ENCODE measurements at places on chromosomes 7 and 10.
A peak's percentile ranks its signal among the peaks of the same experiment; 100 is the strongest.

GRCh38 chr10:106804992-106805582 lies 359.4 kb downstream of the SORCS1 start:
- no peak for DNase-seq

DNA sequence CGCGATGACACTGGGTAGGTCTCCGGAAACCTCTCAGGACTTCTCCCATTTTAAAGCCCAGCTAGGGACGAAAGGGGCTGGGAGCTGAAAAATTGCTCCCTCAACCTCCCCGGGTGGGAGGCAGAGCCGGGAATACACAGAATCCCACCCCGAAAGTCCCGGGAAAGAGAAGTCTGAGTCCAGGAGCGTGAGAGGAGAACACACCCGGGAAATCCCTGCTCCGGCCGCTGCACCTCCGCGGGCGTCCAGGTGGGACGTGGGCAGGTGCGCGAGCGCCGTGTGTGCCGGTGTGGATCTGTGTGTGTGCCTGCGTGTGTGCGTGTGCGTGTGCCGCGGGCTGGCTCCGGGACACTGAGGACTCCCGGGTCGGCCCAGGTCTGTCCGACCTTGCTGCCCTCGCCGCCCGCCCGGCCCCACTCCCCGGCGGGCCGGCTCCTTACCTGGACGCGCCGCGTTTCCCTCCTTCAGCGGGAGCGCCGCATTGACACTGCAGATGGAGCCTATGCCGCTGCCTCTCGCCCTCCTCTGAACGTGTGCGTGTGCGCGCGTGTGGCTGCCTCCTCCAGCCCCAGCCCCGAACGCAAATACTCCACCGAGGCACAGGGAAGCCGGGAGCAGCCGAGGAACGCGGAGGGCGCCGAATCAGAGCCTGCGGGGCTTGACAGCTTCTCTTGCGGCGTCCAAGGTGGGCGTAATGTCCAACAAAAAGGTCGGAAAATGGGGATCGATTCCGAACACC lies at the start of gene PLXNA4:
Gene PLXNA4, minus strand, starts transcription at position 489 of the 739 bp plus-strand sequence. CDS start 67,777 bp downstream, outside the sequence.
- DNase-seq, result peak; percentile 30

GRCh38 chr10:114632869-114633715 lies 25.0 kb downstream of the ABLIM1 start:
- DNase-seq, result no peak

- DNase-seq, result no peak
Measured at GRCh38 chr7:104979167-104979841, 34.7 kb upstream of the KMT2E start.

DNA sequence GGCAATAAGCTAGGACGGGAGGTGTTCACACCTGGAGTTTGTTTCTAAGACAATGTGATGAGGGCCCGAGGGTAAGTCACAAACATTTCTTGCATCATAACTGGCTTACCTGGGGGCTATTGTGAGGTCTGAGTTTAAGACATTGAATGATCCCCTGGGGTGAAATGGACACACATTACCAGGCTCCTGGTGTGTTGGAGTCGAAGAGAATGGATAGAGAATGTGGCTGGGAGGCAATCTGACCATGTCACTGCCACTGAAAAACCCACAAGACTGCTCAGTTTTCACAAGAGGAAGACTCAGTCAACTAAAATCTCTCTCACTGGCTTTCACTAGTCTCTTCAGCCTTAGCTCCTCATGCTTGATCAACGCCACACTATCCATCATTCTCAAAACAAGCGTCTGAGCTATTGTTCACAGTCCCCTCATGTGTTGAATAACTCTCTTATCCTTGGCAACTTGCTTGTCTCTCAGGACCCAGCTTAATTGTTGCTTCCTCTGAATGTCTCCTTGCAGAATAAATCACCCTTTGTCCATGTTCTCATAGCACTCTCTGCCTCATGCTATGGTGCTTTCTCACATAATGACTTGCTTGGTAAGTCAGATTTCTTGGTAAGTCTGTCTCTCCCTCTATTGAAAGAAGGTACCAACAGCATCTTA lies at the start of gene C10orf120:
Gene C10orf120, minus strand, starts transcription at position 51 of the 660 bp plus-strand sequence. CDS start 56 bp downstream, outside the sequence.
- DNase-seq, result no peak

- DNase-seq, result peak; percentile 16
Measured at GRCh38 chr7:77657427-77658224, 38.6 kb upstream of the RSBN1L start.

- DNase-seq, result no peak
Measured at GRCh38 chr7:130878785-130879184, 144.8 kb upstream of the KLF14 start.

- DNase-seq, result no peak
Measured at GRCh38 chr7:135257-135653, 57.1 kb upstream of the FAM20C start.

- DNase-seq, result no peak
Measured at GRCh38 chr10:132992433-132993215, 50.3 kb upstream of the CFAP46 start.

DNA sequence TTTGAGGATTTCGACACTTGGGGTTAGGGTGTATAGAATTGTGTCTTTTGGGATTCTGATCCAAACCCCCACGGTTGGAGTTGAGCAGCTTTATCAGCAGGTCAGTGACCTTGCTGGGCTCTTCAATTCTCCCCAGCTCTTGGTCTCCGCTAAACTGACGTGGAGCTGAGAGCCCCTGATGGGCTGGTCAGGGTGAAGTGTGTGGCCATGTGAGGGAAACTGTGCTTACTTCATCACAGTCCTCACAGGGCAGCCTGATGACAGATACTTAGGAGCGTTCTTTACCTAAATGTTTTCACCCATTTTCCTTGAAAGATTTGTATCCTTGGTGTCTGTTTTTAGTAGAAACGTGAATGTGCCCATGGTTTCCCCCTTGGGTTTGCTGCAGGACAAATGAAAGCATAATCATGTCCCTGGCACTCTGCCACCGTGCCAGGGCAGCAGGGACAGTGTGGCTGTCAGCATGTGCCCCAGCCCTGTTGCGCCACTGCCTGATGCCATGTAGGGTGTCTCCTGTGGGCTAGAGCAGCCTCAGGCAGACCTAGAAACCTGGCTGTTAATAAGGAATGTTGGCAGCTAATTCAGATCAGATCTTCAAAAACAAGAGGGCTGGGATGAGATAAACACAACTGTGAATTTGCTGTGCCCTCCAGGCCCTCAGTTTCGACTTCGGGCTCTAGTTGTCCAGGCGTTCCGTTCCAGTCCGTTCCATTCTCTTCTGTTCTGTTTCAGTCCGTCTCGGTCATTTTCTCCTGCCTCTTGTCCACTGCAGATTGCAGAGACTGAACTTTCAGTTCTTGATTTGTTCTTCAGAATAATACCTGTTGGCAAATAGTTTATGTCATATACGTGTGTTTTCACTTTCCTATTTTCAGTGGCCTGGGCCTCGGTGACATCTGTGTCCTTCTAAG lies 96.8 kb downstream of the TRRAP start:
- no peak for DNase-seq

- no peak for DNase-seq
Measured at GRCh38 chr10:33666686-33667480, 332.4 kb upstream of the NRP1 start.

DNA sequence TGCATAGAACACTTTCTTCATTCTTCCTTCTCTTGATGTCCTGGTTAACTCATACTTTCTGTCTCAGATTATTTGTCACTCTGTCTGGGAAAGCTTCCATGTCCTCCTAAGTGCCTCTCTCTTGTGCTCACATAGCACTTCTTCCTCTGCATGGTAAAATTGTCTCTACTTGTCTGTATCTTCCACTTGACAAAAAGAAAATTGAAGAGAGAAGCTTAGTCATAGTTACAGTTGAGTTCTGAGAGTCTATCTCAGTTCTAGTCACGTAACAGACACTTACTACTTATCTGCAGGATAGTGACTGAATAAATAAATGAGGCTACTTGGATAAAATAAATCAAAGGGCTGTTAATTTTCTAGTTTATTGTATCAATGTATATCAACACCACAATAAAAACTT lies 458.1 kb downstream of the HTR7 start:
- no peak for DNase-seq

- no peak for DNase-seq
Measured at GRCh38 chr7:2837496-2837895, 6.6 kb downstream of the GNA12 start.

GRCh38 chr10:60731134-60731885 lies 47.0 kb upstream of the CDK1 start:
- peak; percentile 31 for DNase-seq

GRCh38 chr7:8060241-8060640 lies 91.6 kb downstream of the GLCCI1 start:
- DNase-seq, result no peak

- DNase-seq, result no peak
Measured at GRCh38 chr10:70348228-70348850, 34.1 kb downstream of the LRRC20 start.

- no peak for DNase-seq
Measured at GRCh38 chr10:86083206-86083605, 283.4 kb downstream of the GRID1 start.

GRCh38 chr10:76735866-76736265 lies 901.7 kb downstream of the KCNMA1 start:
- DNase-seq, result no peak

DNA sequence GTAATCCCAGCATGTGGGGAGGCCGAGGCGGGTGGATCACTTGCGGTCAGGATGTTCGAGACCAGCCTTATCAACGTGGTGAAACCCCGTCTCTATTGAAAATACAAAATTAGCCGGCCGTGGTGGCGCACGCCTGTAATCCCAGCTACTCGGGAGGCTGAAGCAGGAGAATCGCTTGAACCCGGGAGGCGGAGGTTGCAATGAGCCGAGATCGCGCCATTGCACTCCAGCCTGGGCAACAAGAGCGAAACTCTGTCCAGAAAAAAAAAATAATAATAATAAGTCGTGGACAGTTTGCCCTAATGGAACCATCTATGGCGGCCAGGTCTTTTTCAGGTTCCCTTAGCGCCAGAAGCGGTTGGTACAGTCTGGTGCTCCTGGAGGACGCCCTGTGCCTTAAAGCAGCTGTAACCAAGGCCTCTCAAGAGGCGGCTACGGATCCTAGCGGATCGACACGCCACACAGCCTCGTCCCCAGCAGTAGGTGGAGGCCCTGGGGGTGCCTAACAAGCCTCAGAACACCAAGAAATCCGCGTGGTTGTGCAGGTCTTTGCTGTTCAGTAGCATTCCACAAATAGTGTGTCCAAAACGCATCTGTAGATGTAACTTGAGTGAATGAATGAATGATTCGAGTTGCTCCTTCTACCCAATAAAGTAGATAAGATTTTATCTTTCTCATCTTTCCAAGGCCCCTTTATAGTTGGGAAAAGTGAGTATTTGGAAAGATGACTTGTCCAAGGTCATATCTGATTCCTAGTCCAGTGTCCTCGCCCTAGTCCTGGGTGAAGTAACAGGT lies 982 bp downstream of the PGAM1 start:
- no peak for DNase-seq

DNA sequence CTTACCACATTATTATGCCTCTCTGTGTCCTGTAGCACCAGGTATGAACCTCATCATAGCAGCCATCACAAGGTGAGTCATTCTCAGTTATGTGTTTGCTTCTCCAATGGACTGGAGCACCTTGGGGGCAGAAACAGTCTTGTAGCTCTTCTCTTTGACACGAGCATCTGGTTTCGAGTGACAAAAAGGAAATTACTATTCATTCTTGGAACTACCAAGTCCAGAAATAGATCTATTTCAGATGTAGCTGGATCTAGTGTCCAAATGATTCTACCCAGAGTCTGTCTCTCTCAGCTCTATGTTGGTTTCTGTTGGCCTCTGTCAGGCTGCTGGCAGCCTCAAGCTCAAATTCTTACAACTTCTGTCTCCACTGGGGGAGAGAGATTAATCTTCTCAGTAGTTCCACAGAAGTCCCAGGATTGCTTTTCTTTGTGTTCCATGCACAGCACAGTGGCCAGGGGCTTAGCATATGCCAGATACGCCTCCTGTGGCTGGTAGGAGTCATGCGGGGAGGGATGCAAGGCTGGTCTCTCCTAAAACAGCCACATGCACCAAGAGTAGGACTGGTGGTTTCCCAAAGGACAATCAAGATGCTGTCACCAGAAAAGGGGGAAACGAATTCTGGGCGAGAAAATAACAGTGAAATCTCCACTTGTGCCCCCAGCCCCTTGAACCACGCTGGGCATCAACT lies 37.2 kb upstream of the PAPSS2 start:
- no peak for DNase-seq

GRCh38 chr7:4260867-4261600 lies 421.1 kb upstream of the FOXK1 start:
- DNase-seq, result no peak

GRCh38 chr10:4431114-4431863 lies 394.7 kb upstream of the AKR1E2 start:
- no peak for DNase-seq

GRCh38 chr10:104350127-104350635 lies 3.5 kb upstream of the CFAP58 start:
- peak; percentile 76 for DNase-seq

GRCh38 chr7:101816595-101817470 lies 593 bp upstream of the CUX1 start:
- peak; percentile 7 for DNase-seq

DNA sequence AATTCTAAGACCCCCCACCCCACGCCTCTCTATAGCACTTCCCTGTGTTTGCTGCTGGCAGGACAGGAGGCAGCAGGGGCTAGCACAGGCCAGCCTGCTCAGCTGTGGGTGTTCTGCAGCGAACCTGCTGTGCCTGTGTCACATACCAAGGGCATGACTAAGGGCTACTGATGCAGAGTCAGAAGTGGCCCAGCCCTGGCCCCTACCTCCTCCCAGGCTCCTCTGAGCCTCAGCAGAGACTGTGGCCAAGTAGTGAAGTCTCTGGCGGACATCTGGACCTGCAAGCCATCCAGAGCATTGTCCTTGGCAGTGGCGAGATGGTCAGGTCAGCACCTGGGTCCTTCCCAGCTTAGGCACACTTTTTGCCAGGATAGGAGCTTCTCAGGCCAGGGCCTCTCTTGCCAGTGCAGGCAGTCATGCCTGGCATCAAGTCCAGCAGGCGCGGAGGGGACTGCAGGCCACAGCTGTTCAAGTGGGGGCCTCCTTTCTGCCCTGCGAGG lies 116.3 kb upstream of the RET start:
- no peak for DNase-seq

- no peak for DNase-seq
Measured at GRCh38 chr7:156703773-156704482, 63.4 kb downstream of the RNF32 start.

DNA sequence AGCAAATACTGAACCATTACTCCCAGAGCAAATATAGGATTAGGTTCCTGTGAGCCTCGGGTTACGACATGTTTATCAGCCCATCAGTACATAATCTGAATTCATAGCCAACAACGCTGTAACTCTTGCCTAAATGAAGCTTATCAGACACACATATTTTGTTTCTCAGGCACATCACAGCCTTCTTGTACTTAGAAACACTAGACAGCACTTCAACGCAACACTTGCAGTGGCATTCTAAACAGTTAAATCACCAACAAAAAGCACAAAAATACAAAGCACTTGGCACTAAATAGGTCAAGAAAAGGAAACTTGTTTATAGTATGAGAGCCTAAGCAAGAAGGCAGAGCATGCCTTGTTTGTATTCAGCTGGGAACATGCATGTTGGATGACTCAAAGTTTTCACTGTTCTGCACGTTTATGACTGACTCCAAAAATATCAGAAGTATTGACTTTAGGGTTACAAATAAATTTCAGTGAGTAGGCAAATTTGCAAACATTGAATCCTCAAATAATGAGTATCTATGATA lies 75.0 kb downstream of the VPS50 start:
- DNase-seq, result no peak

- no peak for DNase-seq
Measured at GRCh38 chr7:116859323-116859722, 3.1 kb upstream of the CAPZA2 start.

GRCh38 chr7:116377721-116378120 lies 121.8 kb upstream of the CAV2 start:
- no peak for DNase-seq

All from immature natural killer cell (primary cell).